ENCODE measurements at places on chromosomes 13 and 19.
A peak's percentile ranks its signal among the peaks of the same experiment; 100 is the strongest.

GRCh38 chr19:17866964-17867486 is 4.7 kb upstream of the SLC5A5 start:
- DNase-seq: no peak

DNA sequence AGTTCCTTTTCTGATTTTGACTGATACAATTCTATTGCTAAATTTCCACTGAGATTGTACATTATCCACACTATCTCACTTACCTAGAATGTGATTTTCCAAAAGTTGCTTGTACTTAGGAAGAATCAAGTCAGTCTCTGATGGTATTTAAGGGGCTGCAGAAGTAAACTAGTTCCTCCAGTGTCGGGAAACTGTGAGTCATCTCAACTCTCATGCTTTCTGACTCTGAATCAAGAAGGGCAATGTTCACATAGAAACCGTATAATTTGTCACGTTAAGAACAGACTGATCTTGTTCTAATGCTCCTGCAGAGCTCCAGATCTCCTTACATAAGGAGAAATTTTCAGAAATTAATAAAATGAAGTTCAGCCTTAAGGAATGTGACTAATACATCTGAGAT is 369.3 kb downstream of the KLF5 start:
- DNase-seq: no peak

DNA sequence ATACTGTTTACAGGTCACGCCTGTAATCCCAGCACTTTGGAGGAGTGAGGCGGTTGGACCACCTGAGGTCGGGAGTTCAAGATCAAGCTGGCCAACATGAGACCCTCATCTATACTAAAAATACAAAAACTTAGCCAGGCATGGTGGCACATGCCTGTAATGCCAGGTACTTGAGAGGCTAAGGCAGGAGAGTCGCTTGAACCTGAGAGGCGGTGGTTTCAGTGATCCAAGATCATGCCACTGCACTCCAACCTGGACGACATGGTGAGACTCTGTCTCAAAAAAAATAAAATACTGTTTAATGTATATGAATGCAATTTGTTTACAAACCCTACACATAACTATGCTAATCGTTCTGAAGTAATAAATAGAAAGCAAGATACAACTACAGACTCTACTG is 102.4 kb downstream of the ZNF486 start:
- no peak for DNase-seq

- DNase-seq: no peak
Observed at GRCh38 chr19:9528757-9529336, 9.6 kb downstream of the ZNF426 start.

- peak; percentile 67 for DNase-seq
Observed at GRCh38 chr19:46631481-46631880, 4.5 kb downstream of the GNG8 start.

DNA sequence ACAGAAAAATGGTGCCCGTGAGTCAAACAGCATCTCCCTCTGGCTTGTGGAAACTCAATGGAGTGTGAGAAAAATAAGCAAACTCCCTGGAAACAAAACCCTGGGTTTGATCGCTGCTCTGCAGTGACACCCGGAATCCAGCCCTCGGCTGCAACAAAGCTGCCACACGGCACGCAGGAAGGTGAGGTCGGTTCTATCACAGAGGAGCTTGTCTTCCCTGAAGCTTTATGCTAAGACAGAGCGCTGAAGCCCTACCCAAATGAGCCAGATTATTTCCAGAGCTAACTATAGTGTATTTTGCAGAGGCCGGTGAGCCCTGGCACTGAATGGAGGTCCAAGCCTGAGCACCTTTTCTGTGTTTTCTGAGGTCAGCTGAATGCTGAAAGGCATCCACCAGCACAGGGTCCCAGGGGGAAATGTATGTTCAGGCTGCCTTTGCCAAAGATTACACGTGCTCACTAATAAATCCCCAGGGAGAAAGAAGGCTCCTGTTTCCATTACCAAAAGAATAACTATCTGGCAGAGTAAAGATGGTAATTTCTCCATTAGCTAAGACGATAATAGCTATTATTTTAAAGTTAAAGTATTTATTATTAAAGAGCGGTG is 77.8 kb downstream of the TSHZ3 start:
- DNase-seq: no peak

GRCh38 chr19:13329766-13330165 is 176.5 kb downstream of the CACNA1A start:
- DNase-seq: no peak

DNA sequence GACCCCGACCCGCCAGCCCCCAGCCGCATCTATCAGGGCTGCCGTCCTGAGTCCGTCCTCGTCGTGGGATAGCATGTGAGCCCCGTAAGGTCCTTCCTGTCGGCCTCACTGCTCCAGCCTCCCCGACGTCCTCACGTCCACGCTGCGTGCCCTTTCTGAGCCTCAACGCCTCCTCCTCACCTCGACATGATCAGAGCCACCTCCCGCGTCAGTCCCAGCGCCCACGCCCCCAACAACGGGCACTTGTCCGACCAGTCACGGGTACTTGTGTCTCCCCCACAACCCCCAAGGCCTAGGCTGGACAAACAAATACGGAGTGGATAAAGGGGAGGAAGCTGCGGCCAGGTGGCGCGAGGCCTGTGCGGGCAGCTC is 665 bp downstream of the ZNF497 start:
- no peak for DNase-seq

GRCh38 chr19:48397263-48398101 is 4.0 kb downstream of the GRIN2D start:
- no peak for DNase-seq

GRCh38 chr13:97004886-97005285 is 10.6 kb upstream of the OXGR1 start:
- DNase-seq: no peak

GRCh38 chr13:27691207-27691606 is 69.5 kb downstream of the POLR1D start:
- DNase-seq: no peak

DNA sequence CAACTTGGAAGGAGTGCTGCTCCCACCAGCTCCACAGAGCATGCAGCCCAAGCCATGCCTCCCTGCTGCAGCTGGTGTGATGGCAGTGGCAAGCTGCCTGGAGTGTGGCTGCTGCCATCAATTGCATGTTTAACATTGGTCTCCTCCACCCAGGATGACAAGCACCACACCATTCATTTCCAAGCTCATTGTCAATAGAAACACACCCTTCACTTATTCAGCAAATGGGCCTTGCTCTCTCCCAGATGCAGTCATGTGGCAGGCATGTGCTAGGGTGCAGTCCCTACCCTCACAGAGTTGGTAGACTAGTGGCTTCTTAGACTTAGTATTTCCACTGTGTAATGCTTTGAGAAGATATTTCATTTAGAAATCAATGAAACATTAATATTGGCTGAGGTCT is 70.8 kb upstream of the FGF14 start:
- no peak for DNase-seq

DNA sequence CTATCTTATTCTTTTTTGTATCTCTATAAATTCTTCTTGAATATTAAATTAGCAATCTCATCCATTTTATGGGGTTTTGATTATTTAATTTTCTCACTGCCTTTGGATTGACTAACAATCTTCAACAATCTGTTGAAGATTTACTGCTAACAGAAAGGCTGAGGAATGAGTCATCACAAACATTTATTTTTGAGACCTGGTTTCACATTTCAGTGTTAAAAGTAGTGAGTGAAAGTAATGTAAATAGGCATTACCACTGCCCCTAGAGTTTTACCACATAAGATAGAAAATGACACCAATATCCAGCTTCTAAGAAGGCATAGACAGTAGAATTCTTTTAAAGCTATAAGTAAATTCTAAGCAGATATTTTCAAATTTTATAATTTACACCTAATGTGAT is 472.8 kb downstream of the OLFM4 start:
- no peak for DNase-seq

- DNase-seq: no peak
Observed at GRCh38 chr19:3607303-3608078, 816 bp upstream of the TBXA2R start.

GRCh38 chr13:112968910-112969691 is at the start of gene MCF2L:
MCF2L (plus strand) TSS chr13:112969214; CDS start chr13:112969380, 166 bp downstream.
- no peak for DNase-seq

DNA sequence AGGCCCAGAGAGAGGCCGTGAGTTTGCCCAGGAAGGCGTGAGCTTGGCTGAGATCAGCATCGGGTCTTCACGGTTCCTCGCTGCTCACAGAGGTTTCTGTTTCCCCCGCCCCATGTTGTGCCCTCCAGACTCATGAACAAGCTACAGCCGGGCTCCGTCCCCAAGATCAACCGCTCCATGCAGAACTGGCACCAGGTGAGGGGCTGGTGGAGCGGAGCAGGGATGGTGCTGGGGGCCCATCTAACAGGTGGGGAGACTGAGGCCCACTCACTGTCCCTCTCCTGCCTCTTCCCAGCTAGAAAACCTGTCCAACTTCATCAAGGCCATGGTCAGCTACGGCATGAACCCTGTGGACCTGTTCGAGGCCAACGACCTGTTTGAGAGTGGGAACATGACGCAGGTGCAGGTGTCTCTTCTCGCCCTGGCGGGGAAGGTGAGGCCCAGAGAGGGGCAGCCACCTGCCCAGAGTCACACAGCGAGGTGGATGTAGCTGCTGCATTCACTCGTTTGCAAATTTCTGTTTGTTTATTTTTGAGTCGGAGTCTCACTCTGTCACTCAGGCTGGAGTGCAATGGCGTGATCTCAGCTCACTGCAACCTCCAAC is 6.0 kb downstream of the CNN2 start:
- DNase-seq: no peak

GRCh38 chr13:50320271-50320862 is 305.1 kb downstream of the KCNRG start:
- peak; percentile 32 for DNase-seq

DNA sequence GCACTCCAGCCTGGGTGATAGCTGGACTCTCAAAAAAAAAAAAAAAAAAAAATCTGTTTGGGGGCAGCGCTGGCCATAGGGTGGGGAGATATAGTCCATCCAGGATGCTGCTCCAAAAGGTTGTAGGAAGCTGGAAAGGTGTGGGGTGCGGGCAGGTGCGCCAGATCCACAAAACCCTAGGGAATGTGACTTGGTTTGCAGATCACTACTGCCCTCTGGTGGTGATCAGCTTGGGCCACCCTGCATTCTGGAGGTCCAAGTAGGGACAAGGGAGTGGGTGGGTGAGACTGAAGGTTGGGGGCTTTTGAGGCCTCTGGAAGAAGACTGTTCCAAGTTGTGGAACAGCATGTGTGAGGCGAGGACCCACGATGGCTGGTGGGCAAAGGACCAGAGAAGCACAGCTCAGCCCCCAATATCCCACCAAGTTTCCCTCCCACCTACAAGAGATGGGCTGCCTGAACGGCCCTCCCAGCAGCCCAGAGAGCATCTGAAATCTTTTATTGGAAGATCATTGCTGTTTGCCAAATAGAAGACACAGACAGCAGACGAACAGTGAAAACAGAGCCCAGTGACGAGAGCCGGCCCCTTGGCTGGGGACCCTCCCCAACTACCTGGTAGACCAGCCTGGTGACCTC is 10.4 kb upstream of the TYK2 start:
- peak; percentile 21 for DNase-seq

- no peak for DNase-seq
Observed at GRCh38 chr13:112759053-112759452, 69.2 kb downstream of the ATP11A start.

DNA sequence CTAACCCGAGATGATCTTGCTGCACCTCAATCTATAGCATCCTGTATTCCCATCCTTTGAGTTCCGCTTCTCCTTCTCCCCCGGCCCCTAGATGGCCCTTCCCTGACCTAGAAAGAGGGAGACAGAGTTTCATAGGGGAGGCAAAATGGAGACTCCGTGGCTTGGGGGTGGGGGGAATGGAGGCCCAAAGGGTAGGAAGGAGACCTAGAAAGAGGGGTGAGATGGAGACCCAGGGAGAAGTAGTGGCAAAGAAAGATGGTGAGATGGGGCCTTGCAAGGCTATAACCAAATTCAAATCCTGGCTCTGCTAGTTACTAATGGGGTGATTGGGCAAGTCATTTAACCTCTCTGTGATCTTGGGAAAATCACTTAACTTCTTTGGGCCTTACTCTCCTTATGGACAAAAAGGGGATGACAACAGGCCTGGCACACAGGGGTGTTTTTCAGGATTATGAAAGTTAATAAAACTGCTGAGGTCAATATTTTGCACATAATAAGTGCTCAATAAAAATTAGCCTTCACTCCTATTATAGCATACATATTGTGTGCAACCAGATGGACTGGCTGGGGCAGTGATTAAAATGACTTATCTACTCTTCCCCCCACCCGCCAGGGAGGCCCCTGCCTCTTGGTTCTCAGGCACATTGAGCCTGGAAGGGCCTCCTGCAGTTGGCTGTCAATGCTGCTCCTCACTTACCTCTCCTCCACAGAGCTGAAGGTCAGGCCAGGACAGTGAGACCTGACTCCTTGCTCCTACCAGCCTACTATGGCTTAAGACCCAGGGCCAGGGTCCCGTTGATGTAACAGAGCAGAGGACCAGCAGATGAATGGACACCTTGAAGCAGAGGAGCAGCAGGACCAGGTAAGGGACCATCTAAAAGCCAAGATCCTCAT is 633 bp downstream of the SPHK2 start:
- no peak for DNase-seq

DNA sequence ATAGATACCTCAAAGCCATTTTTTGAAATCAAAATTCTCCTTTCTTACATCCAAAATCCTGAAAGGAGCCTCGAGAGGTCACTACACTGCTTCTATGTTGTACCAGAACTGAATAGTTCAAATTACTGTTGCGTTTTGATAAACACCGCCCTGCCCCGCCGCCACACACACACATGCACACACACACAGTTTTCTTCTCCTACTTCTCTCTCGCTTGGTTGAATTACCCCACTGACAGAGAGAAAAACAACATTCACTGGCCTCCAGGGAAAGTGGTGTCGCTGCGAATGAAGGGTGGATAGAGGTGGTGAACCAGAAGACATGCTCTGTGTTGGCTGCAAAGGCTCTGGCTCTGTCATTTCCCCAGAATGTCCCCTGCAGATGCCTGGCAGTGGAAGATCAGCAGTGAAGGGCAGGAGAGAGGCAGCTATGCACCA is 183.4 kb upstream of the RFC3 start:
- no peak for DNase-seq

GRCh38 chr19:40921005-40921897 is 39.2 kb upstream of the CYP2A7 start:
- no peak for DNase-seq

- no peak for DNase-seq
Observed at GRCh38 chr19:2478278-2478755, 2.4 kb downstream of the GADD45B start.

DNA sequence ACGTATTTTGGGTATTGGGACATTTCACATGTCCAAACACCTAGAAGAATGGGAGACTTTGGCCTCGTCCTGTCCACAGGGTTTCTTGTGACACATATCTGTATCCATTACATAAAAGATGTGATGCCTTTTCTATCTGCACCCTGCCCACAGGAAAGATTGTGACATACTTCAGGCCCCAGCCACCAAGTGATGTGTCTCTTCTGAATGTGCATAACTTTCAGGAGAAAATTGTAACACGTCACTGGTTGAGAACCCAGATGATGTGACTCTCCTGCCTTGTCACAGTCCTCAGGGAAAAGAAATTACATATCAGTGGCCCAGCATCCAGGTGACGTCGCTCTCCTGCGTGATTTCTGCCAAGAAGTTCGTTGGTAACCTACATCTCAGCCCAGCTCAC is 21.0 kb upstream of the ZNF681 start:
- no peak for DNase-seq

GRCh38 chr13:25432691-25433090 is 60.9 kb downstream of the ATP8A2 start:
- no peak for DNase-seq
